Calu3 (cell line): ENCODE measurements at places on chromosomes 1 and 21. TPM values are rescaled to one million over a fixed set of nuclear protein-coding genes. Genes with fewer than 3 reads are reported as not detected.

SLC44A5 gene
- 5.0 and 5.8 TPM in 2 replicates for total RNA-seq

SETDB1 gene
- 64.9 and 70.6 TPM in 2 replicates for total RNA-seq

TNNI3K gene
- not detected in 2 replicates for total RNA-seq

SIK1 gene
- 19.7 and 20.2 TPM in 2 replicates for total RNA-seq

TEKT2 gene
- 0.31 TPM in 1 of 2 replicates, not detected in the other for total RNA-seq
